ENCODE measurements at places on chromosomes 3 and 15.
A peak's percentile ranks its signal among the peaks of the same experiment; 100 is the strongest.

- DNase-seq, result no peak
Measured at GRCh38 chr15:77421370-77421700, 647 bp downstream of the HMG20A start.

DNA sequence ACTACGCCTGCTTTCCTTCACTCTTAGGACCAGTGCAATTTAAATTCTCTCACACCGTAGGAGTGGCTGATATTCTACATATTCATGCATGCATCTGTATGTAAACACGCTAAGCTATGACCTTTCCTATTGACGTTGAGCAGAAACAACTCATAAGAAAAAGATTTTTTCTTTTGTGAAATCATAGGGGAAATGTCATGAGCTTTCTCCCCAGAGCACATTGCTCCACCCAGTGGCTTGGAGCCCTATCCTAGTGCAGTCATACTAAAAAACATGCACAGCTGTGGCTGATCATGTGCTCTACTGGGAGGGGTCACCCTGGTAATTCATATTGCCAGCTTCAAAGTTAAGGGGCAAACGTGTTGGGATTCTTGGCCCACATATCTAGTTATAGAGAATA lies 1.8 kb upstream of the MESD start:
- DNase-seq, result peak; percentile 81

DNA sequence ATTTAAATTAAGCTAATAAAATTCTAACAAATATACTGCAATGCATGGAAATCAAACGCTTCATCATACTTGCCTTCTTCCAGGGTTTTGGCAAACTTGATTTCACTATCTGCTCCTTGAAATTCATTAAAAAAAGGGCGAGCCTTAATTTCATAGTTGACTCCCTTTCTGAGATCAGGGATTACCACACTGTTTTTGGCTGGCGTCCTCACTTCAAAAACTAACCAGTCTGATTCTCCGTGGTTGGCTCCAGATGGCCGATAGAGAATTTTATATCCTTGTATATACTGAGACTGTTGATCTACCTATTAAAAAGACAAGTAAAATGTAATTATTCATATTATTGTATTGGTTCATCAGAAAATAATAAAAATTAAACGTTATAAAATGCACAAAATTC lies 1106.8 kb downstream of the ROBO1 start:
- peak; percentile 31 for DNase-seq

DNA sequence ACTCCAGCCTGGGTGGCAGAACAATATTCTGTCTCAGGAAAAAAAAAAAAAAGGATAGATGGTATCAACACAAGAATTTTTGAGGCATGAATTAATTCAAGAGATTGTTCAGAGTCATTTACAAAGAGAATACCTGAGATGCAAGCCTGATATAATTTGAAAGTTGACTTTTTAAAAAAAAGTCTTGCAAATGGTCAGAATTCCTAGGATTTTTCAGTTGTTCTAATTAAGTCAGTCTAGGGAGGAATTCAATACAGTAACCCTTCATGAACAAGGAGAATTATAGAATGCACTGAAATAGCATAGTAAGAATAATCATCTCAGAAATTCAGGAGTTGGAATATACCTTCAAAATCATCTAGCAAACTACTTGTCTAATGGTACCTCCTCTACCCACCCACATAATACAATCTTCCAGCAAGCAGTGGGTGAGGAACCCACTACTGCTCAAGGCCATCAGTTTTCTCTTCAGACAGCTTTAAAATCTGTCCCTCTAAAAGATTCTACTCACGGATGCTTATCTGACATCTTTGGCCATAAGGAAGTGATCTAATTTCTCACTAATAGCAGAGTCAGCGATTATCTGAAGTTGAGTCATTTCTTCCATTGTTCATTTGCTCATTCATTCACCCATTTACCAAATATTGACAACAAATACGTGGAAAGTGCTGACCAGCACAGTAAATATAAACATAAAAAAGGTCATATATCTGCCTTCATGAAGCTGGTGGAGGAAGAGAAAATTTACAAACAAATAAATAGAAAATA lies 159.6 kb downstream of the GREM1 start:
- DNase-seq, result no peak

- DNase-seq, result peak; percentile 68
Measured at GRCh38 chr3:61682671-61683548, 121.5 kb downstream of the PTPRG start.

GRCh38 chr3:65963787-65964677 lies 74.7 kb downstream of the MAGI1 start:
- DNase-seq, result peak; percentile 84

GRCh38 chr15:34280193-34280592 lies 55.4 kb downstream of the EMC4 start:
- no peak for DNase-seq

GRCh38 chr3:34862456-34862855 lies 776.9 kb upstream of the ARPP21 start:
- DNase-seq, result no peak

DNA sequence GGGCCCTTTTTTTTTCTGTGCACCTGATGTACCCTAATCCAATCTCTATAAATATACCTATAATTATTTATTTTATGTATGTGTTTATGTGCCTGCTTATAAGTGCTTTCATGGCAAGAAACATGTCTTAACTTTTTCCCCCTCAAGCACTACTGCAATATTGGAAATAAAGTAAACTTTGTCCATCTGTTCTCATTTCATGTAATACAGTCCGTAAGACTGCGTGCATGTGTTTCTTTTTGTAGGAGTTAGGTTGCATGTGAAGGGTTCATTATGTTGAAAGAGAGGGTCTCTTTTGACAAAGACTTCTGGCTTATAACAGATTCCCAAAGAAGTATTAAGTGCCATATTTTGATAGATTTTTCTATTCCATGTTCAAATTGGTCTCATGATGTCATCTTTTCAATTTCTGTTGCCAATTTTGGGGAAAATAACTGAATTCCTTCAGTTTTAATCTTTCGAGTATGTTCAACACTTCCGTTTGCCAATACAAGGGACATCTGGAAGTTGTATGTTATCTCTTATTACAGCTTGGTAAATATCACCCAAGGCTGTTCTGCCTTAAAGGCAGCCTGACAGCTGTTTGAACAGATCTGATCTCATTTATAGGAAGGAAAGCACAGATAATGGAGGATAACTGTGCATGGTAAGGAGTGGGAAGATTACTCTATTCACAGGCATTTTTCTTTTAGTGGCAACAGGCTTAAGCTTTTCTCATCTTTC lies 273.1 kb upstream of the SGO1 start:
- DNase-seq, result no peak

GRCh38 chr15:42034628-42035434 lies 14.0 kb upstream of the PLA2G4E start:
- no peak for DNase-seq

DNA sequence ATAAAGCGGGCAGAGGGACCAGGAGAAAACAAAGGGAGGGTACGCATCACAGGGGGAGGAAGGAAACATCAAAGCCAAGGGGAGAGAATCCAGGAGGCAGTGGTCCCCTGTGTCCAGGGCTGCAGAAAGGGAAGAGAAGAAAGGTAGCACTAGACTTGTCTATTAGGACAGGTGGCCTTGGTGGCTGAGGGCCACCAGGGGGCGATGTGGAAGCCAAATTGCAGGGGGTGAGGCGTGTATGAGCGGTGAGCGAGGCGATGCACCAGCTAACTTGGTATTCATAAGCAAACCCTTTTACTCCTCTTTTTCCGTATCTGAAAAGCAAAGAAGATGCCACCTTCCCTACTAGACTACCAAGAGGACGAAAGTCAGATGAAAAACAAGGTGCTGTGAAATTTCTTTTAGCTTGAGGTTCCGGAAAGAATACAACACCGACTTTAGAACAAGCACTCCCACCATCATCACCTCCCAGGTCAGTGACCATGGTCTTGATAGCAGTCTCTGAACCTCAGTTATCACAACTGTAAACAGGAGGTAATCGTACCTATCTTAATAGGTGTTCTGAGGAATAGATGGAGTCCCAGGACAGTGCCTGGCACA lies 654.4 kb upstream of the ADAMTS9 start:
- DNase-seq, result peak; percentile 24

GRCh38 chr3:27533718-27534573 lies 49.8 kb upstream of the SLC4A7 start:
- peak; percentile 96 for DNase-seq

DNA sequence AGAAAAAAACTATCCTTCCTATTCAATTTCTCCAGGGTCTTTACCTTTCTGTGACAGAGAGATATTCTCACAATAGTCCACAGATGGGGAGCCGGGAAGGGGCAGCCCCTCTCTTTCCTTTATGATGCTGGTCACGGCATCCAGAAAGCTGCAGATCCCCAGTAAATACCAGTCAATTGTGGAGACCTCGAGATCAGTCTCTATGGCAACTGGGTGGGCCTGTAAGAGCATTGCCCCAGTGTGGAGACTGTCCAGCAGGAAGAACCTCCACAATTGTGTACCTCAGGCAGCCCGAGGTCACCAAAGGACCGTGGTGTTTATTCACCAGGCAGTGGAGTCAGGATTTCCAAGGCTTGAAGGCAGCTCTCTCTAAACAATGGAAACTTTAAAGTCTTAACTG lies 291.2 kb downstream of the NTRK3 start:
- no peak for DNase-seq

DNA sequence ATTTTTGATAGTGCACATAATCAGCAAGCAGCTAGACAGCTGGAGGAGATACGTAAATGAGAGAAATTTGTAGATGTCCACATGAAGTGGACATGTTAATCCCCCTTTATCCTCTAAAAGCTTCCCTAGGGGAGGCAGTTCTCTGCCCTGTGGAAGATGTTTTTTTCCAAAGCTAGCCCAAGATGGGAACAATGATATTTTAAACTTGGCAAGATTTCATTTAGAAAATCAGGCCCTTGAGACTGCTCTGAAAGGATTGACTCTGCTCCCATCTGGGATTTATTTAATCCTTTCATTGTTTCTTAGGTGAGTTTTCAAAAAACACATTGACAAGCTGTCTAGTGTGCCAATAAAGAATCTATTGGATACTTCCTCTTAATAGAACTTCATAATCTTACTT lies 92.0 kb downstream of the SYNPR start:
- no peak for DNase-seq

- DNase-seq, result peak; percentile 90
Measured at GRCh38 chr3:190585805-190586630, 72.1 kb downstream of the IL1RAP start.

- no peak for DNase-seq
Measured at GRCh38 chr15:87680208-87680607, 576.3 kb downstream of the NTRK3 start.

DNA sequence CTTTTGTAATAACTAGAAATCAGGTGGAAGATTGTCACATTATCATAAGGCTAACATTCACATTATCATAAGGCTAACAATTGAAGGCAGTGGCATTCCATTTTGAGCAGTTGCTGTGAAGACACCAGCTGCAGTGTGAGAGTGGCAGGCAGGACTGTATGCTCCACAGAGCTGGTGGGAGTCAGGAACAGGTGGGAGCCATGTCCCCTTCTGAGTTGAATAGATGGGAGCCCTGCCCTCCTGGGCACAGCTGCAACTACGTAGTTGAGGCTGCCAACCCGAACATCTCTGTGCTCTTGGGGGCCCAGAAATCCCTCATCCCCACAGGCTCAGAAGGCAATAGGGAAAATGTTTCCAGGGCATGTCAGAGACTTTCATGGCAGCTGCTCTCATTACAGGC lies 1627.6 kb downstream of the SI start:
- DNase-seq, result no peak

DNA sequence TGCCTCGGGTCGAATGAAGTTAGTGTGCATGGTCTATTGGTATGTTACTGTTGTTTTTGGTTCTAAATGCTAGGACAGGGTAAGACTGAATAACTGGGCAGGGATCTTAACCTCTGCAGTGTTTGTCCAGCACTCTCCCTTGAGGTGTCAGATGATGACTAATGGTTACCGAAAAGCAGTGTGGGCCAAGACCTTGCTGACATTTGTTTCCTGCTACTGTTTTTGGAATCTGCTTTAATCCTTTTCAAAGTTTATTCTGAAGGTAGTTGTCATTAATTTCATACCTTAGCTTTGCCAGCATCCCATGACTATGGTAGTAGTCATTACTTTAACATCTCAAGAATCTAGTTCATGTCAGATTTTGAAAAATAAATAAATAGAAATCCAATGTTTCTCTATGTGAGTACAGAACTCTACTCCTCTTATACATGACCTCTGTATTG lies 117.0 kb downstream of the P3H2 start:
- DNase-seq, result peak; percentile 70

DNA sequence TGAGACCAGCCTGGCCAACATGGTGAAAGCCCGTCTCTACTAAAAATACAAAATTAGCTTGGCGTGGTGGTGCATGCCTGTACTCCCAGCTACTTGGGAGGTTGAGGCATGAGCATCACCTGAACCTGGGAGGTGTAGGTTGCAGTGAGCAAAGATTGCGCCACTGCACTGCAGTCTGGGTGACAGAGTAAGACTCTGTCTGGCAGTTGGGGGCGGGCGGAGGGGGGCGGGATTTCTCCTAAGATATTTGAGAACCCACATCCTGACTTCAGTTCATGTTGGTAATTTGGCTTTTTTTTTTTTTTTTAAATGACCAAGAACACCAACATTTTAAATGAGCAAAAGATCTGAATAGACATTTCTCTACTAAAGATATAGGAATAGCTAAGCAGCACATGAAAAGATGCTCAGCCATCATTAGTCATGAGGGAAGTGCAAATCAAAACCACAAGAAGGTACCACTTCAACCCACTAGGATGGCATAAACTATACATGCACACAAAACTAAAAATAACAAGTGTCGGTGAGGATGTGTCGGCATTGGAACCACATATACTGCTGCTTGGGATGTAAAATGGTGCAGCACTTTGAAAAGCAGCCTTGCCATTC lies 75.6 kb upstream of the LMOD3 start:
- no peak for DNase-seq

- DNase-seq, result no peak
Measured at GRCh38 chr15:65336493-65337435, 32.3 kb downstream of the RNU5B-1 start.

- no peak for DNase-seq
Measured at GRCh38 chr3:30843877-30844276, 50.6 kb downstream of the GADL1 start.

DNA sequence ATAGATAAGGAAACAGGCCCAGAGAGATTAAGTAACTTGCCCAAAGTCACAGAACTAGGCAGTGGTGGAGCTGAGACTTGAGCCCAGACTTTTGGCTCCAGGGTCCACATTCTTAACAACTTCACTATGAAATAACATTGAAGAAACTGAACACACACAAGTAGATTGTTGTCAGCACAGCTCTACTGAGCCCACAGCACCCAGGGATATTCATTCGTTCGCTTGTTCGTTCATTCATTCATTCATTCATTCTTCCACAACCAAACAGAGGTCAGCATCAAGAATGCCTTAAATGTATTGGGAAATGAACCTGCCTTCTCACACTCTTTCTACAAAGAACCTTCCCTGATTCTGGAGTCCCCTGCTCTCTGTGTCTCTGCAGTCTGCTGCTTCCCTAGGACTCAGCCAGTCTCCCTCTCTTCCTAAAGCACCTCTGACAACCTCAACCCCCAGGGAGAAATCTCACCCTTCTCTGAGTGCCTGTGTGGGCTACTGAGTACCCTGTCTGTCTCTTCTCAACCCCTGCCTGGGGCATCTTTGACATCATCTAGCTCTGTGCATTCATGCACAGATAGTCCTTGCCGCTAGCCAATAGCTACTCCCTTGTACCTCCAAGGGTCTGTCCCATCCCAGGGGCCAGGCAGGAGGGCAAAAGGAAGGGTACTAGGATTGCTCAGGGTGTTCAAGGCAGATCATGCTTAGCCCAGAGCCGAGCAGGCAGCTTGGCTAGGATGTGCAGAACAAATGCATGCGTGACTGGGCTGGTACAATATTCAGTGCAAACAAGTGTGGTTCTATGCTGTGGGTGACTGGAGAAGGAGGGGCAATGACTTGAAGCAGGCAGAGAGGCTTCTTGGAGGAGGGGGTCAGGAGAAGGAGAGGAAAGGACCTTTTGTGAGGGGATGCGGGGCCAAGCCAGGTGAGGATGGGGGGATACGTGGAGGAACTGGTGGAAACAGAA lies 3.4 kb downstream of the LINGO1 start:
- no peak for DNase-seq

- no peak for DNase-seq
Measured at GRCh38 chr3:185779461-185779860, 45.4 kb downstream of the IGF2BP2 start.

All from AG08395 (cell line).